EH (cell line): ENCODE measurements at places on chromosomes 4 and X.
A peak's percentile ranks its signal among the peaks of the same experiment; 100 is the strongest.

DNA sequence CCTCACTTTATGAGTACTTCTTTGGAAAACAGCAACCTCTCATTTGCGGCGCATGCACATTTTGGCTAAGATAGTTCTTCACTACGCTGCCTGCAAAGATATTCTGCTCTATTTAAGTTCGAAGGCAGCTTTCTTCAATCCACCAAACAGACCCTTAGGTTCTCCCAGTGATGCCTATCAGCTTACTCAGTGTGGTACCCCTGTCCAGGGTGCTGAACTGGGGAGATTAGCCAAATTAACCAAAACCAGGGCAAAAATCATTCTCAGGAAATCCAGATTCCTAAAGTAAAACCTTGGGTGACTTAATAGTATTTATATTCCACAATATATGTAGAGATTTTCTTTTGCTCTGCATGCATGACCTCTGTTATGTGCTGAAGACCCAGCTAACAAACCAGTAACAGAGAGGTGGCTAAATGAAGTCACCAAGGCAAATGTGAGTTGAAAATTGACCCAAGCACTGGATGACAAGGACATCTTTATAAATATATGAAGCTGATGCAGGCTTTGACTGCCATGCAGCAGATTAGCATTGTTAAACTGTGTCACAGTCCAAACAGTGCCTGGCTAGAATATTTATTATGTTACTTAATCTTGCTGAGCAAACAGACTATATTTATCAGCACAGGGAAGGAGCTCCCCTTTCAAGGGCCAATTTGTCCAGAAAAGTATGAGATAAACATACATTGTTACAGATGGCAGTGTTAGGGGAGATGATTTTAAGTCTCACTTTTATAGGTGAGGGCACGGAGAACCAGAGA, 418.2 kb downstream of the STIM2 start:
- peak; percentile 64 for DNase-seq

DNA sequence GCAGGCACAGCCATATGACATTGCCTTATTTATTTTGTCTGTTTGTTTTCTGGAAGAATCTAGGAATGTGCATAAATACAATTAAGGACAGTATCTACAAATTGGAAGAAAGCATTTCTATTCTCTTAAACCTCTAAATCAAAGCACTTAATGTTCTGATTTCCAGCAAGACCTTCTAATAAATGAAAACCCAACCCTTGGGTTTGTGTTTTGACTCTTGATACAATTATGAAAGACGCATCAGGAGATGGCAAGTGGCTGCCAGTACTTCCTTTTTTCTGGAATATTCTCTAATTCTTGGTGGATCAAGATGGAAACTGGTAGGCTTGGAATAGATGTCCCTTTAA, 437 bp upstream of the CPE start:
- DNase-seq: no peak

GRCh38 chr4:175271010-175271630, 353.0 kb downstream of the ADAM29 start:
- no peak for DNase-seq

- DNase-seq: peak; percentile 96
These were observed 139.8 kb downstream of the PTTG2 start for GRCh38 chr4:38099908-38100407.

DNA sequence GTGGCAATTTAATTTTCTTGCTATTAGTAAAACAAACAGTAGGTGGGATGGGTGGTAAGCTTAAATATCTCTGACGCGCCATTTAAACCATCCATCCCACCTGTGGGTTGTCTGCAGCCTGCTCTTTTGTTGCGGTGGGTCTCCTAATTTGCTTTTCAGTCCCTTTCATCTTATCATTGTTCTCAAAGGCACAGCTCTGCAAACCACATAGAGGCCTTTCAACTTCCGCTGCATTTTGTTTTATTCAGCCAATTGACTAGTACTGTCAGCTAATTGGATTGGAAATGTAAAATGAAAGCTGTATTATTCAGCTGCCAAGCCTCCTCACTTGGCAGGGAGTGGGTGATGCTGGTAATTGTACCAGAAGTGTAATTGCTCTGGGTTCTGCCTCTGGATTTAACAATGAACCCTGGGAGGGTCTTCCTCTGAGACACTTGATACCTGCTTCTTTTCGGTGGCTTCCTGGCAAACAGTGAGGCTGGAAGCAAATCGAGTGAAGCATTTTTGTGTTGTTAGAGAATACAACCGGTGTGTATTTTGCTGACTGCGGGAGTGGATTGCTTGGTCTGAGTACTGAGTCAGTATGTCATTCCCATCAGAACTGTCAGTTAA, 165.6 kb downstream of the FRAS1 start:
- no peak for DNase-seq

- DNase-seq: peak; percentile 70
These were observed 403.6 kb downstream of the PDGFC start for GRCh38 chr4:156568041-156568440.

- peak; percentile 22 for DNase-seq
These were observed 11.4 kb upstream of the GPR34 start for GRCh38 chrX:41677183-41678060.

DNA sequence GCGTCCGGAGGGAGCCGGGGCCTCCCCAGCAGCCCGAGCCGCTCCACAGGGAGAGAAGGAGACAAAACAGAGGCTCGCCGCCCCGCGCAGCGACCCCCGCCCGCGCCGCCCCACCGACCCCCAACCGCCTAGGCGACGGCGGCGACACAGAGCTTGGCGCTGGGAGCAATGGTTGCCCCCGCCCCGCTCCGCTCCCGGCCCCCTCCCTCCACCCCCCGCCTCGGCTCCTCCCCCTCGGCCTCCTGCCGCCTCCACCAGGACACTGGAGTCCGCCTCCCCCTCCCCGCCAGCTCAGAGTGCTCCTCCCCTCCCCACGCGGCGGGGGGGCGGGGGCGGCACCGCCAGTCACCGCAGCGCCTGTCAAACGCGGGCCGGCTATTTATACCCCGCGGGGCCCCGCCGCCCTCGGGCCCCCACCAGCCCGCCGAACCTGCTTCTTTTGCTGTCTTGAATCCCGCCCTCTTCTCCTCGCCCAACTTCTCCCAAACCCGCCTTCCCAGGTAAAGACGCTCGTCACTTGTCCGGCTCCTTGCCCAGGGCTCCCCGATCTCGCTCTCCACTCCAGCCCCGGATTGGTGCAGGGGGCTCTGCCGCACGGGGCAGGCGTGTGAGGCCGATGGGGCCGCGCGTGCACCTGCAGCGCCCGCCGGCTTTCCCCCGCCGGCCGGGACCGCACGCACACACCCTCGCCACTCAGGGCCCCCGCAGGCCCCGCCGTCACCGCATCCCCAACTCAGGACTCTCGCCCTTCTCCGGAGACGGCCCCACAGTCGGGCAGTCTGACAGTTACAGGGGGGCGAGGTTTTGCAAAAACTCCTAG, at the start of gene ELF2:
TSS of gene ELF2 (minus strand) at position 170 of the 820 bp plus-strand sequence. CDS start 39,517 bp downstream, outside the sequence.
- DNase-seq: peak; percentile 90

GRCh38 chr4:5801696-5802095, 90.7 kb downstream of the EVC start:
- DNase-seq: no peak

DNA sequence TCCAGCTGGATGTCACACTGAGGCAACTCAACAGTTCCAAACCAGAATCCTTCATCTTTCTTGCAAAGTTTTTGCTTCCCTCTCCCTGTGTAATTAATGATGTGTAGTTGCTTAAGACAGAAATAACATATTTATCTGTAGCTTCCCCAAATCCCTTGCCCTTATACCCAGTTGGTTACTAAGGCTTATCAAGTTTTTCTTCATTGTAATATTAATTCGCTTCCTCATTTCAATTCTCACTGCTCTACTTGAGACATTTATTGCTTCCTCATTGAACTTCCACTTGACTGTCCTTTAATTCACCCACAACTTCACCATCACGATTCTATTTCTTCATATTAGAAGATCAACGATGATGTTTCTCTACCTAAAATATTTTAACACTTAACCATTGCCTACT, 386.6 kb upstream of the CPEB2 start:
- DNase-seq: no peak

- no peak for DNase-seq
These were observed 56.6 kb upstream of the PACRGL start for GRCh38 chr4:20643631-20644030.

- DNase-seq: no peak
These were observed 111.2 kb downstream of the QDPR start for GRCh38 chr4:17400686-17401085.

DNA sequence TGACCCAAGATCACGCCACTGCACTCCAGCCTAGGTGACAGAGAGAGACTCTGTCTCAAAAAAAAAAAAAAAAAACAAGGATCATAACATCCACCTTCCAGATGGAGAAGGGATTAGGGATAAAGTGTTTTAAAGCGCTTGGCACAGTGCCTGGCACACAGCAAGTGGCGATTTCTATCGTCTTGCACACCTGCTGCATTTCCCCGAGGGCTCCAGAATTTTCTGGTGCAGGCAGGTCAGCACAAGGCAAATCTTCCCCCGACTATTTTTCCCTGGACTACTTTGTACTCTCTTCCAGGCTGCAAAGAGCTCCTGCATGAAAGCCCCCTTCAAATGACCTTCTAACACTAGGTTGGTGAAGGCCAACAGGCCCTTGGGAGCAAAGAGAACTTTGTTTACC, 57.3 kb downstream of the APBB2 start:
- DNase-seq: no peak

DNA sequence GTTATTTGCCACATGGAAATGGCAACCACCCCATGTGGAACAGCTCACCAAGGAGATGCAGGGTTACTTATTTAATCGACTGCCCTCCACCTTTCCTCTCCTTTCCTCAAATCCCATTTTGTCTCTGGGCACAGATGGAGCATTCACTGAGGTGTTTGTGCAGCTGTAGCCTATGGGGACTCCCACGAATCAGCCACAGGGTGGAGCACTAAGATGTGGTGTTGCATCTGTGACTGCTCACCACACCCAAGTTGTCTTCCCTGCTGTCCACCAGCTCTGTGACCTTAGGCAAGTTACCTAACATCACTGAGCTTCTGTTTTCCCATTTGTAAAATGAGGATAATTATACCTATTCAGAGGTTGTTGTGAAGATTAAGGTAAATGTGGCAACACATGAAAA, 252.4 kb upstream of the CPEB2 start:
- peak; percentile 11 for DNase-seq
